ENCODE measurements at places on chromosomes 13 and 19. TPM values are rescaled to one million over a fixed set of nuclear protein-coding genes. Genes with fewer than 3 reads are reported as not detected.

Gene F7
- total RNA-seq, result 99.6 TPM

Gene TEX101
- total RNA-seq, result not detected

Gene UHRF1
- total RNA-seq, result 0.45 TPM

Gene SRRM5
- 0.35 TPM for total RNA-seq

Gene ZNF529
- total RNA-seq, result 2.6 TPM

Gene GGN
- total RNA-seq, result not detected

Gene PNMA8B
- 0.35 TPM for total RNA-seq

Gene DCT
- 0.30 TPM for total RNA-seq

Gene VSTM2B
- total RNA-seq, result not detected

Gene RYR1
- total RNA-seq, result 0.68 TPM

Gene GJB2
- 30.7 TPM for total RNA-seq

Gene C19orf33
- 0.40 TPM for total RNA-seq

Gene ZNF723
- not detected for total RNA-seq

Gene CALM3
- 89.6 TPM for total RNA-seq

Gene GJB6
- total RNA-seq, result not detected

Gene RASGRP4
- 1.0 TPM for total RNA-seq

Gene PSPN
- 1.3 TPM for total RNA-seq

Gene CARD8
- total RNA-seq, result 17.4 TPM

Gene FAM83E
- 0.18 TPM for total RNA-seq

Gene ERF
- 35.9 TPM for total RNA-seq

Gene SLC10A2
- total RNA-seq, result not detected

Gene LAIR1
- total RNA-seq, result 3.1 TPM

Gene IRGC
- total RNA-seq, result not detected

Gene PSG7
- not detected for total RNA-seq

Gene LIM2
- not detected for total RNA-seq

Gene PRSS57
- not detected for total RNA-seq

Gene MADCAM1
- 0.53 TPM for total RNA-seq

Gene KLHL1
- total RNA-seq, result not detected

Gene KLK13
- total RNA-seq, result not detected

Gene IZUMO2
- total RNA-seq, result not detected

Gene CGB8
- total RNA-seq, result not detected

Gene PODNL1
- not detected for total RNA-seq

Gene MPV17L2
- total RNA-seq, result 8.6 TPM

Gene SLC8A2
- total RNA-seq, result 0.10 TPM

Gene LYPD3
- total RNA-seq, result 0.53 TPM

Gene LHB
- total RNA-seq, result not detected

Measured in left lobe of liver (tissue), 2 donors.